Kidney (tissue), 22 donors: ENCODE measurements at places on chromosomes 7 and 10.

DNA sequence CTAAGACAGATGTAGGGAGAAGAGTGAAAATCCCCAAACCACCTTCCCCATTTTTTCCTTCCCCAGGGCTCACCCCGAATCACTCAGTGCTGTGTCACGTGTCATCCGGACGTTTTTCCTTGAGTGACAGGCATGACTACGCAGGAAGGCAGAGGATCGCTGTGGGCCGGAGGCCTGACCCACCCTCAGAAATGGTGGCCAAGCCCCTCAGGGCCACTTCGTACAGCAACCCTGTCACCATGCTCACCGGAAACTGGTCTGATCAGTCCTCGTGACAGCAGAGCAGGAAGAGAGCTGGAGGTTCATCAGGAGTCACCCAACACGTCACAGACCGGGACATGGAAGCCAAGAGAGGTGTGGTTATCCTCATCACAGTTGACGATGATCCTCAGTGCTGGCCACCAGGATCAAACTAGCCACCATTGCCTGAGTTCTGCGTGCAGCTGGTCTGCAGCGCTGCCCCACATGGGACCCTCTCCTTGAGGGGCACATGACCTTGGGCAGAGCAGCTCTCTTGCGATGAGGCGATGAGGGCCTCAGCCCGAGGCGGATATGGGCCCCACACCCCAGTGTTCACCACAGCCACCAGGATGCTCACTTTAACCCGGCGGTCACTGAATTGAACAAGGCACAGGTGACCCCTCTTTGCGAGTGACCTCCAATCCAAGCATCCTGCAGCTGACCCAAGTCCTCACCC is 99.3 kb upstream of the INSIG1 start:
- no peak for DNase-seq

DNA sequence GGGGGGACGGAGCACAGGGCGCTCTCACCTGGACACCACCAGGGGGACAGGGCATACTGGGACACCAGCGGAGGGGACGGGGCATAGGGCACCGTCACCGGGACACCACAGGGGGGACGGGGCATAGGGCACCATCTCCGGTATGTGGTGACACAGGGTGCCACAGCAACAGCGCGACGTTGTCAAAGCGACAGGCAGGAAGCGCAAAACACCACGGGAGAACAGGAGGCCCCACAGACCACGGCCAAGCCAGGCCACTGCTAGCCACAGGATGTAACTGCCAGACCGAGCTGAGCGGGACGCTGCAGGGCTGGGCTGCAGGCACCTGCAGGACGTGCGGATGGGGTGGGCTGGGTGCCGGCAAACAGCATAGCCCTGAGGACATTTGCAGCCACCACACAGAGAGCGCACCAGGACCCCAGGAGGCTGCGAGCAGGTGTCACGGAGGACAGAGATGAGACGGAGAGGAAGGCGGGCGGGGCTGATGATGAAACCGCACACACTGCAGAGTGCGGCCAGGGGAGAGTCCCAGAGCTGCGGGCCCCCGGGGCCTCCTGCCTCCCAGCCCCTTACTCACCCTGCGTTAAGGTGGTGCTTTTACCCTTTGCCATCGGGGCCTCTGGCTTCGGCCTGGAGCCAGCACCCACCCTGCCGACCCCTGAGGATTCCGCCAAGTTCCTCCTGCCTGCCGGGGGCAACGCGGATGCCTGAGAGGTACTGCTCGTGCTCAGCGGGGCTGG is 17.5 kb downstream of the MICALL2 start:
- no peak for DNase-seq

DNA sequence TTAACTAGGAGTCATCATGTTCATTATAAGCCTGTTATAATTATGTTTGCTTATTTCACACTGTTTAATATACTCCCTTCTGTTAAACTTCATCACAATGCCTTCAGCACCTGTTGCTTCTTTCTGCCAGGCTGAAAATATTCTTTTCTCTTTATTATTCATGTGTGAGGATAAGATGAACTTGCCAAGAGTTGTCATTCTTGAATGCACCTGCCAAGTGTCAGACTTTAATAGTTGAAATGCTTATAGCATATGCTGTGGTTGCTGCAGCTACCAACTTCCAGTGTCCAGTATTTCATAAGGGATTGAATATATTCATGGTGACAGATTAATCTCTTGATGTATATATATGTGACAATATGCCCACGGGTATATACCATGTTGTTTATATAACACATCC is 339.2 kb upstream of the MEOX2 start:
- DNase-seq = no peak

- DNase-seq = no peak
Observed at GRCh38 chr7:117247809-117248208, 75.0 kb downstream of the WNT2 start.

- DNase-seq = no peak
Observed at GRCh38 chr10:7405637-7406036, 5.2 kb downstream of the SFMBT2 start.

DNA sequence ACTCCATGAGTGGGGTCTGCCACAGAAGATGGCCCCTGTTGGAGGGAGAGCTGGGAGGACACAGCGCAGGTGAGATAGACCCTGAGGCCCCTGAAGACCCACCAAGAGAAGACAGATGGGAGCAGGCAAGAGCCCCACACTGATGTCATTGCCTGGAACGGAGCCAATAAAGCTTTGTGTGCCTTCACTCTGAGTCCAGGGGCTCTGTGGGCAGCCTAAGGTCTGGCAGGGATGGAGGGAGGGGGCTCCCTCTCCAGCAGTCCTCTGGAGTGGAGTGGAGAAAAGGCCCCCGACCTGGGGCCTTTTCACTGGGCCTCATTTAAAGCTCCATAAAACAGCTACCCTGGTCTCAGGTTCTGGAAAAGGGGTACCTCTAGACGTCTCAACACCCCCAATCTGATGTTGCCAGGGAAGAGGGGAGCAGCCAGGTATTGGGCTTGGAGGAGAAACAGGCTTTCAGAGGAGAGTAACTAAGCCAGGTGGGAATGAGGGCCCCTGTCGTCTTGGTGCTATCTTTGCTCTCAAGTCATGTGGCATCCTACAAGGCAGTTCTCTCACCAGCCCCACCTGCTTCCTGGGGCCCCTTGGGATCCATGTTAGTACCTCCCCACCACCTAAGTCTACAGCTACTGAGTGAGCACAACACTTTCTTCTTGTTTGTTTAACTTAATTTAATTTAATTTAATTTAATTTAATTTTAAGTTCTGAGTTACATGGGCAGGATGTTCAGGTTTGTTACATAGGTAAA is 1.4 kb downstream of the C10orf62 start:
- DNase-seq = no peak

DNA sequence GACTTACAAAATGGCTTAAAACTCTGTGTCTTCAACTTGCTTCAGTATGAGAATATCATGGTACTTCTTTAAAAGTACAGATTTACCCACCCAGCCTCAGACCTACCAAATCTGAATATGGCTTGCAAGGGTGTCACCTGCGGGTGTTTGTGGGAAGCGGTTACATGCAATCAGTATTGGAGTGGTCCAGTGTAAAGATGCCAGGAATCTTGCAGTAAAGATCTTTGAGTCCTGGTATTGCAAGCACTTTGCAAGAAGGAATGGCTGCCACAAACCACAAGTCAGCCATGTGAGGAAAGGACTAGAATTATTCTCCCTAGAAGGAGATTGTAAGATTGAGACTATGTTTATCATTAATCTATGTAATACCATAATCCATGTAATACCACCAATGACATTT is 115.1 kb downstream of the PON1 start:
- no peak for DNase-seq

GRCh38 chr7:50164559-50165170 is 71.6 kb upstream of the ZPBP start:
- DNase-seq = no peak

DNA sequence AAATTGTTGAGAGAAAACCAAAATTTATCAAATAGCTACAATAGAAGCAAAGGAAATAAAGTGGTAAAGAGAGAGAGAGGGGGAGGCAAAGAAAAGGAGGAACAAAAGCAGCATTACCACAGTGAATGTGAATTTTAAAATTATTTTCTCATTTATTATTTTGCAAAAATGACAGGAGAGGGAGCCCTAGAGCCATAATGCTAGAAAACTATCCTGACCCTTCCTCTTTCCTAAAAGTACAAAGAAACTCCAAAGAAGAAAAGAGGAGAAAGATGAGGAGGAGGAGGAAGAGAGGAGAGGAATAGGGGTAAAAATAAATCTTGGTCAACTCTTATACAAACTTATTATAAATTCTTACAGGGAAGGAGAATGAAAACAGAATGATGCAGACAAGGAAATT is 921.5 kb downstream of the NRG3 start:
- DNase-seq = no peak

DNA sequence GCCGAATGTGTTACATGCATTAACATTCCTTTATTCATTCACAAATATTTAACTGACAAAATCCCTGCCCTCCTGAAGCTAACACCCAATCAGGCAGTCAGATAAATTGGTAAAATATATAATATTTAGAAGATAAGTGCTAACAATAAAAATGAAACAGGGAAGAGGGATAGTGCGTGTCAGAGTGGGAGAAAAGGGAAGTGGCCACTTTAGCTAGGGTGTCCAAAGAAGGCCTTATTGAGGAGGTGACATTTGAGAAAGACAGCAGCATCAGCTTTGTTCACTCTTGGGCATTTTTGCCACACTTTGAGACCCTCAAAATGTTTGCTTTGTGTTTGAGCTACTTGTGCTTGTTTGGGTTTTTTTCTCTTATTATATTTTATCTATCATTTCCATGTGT is 317.8 kb downstream of the SNX13 start:
- DNase-seq = no peak

- no peak for DNase-seq
Observed at GRCh38 chr7:112362053-112362650, 88.1 kb upstream of the IFRD1 start.

DNA sequence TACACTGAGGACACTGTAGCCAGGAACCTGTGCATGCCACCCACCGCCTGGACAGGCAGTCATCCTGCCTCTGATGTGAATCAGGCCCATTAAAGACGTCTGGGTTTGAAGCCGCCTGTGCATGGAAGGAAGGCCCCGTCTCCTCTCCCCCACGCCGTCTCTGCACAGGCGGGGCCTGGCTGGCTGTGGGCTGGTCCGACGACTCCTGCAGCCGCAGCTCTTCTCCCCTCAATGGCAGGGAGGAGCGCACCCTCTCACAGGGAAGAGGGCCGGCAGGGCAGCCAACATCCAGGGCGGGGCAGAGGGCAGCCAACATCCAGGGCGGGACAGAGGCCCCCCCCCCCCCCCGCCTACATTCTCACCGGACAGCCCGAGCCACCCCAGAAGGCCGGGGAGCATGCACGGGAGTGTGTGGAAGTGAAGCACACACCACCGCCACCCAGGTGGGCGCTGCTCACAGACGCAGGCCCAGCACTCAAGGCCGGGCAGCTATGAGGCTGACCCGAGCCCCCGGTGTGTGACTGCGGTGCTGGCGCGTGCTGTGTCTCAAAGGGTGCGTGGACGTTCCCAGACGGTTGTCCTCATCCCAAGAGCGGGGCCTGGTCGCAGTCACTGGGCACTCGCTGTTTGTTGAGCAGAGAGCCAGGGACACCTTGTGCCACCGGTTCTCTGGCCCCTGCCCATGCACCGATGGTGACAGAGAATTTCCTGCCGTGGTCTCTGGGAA is 19.1 kb downstream of the DPYSL4 start:
- DNase-seq = no peak

DNA sequence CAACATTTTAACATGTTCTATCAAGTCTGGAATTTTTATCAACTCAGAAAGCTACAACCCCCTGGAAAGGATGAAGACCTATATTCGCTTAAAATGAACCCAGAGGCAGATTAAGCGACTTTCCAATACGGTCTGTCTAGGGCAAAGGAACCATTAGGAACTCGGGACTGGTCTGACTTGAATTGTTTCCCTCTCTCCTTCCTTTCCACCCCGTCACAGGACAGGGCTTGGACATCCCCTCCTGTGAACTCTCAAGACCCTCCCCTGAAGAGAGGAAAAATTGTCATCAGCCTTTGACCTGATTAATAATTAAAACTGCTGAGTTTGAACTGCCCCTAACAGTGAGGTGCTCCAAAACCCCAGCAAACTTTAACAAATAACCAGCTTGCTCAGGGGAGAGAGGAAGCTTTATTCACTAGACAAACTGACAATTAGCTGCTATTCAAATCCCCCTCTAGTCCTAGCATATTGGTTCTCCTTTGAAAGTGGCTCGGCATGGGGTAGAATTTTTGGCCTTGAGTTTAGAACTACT is 22.6 kb upstream of the SLF2 start:
- DNase-seq = no peak

DNA sequence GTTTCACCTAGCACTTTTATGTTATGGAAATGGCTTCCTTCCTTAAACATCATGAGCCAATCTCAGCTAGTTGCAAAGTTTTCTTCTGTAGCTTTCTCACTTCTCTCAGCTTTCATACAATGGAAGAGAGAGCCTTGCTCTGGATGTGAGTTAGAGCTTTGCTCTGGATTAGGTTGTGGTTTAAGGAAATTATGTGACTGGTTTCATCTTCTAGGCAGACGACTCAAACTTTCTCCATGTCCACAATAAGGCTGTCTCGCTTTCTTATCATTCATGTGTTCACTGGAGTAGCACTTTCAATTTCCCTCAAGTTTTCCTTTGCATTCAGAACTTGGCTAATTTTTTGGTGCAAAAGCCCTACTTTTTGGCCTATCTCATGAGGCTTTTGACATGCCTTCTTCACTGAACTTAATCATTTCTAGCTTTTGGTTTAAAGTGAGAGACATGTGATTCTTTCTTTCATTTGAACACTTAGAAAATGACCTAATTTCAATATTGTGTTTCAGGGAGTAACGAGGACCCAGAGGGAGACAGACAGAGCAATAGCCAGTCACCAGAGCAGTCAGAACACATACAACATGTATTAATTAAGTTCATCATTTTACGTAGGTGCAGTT is 49.8 kb downstream of the CNOT4 start:
- no peak for DNase-seq

DNA sequence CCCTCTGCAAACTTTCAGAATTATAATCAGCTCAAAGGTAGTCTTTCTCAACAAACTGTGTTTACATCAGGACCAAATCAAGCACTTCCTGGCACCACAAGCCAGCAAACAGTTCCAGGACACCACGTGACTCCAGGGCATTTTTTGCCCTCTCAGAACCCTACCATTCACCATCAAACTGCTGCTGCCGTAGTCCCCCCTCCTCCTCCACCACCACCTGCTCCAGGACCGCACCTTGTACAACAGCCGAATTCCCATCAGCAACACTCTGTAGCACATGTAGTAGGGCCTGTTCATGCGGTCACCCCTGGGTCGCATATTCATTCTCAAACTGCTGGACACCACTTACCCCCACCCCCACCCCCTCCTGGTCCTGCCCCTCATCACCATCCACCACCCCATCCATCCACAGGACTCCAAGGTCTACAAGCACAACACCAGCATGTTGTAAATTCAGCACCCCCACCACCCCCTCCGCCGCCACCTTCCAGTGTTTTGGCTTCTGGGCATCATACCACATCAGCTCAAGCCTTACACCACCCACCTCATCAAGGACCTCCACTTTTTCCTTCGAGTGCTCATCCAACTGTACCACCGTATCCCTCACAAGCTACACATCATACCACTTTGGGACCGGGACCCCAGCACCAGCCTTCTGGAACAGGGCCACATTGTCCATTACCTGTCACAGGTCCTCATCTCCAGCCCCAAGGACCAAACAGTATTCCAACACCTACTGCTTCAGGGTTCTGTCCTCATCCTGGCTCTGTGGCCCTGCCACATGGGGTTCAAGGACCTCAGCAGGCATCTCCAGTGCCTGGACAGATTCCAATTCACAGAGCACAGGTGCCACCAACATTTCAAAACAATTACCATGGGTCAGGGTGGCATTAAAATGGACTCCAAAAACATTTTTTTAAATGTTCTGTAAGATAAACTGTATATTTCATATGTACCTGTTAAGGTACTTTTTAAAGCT is 98.7 kb downstream of the KMT2E start:
- DNase-seq = no peak
